Stimulated activated CD4-positive, alpha-beta T cell treated with anti-CD3 and anti-CD28 coated beads, Interleukin-4, amount 100 ng/mL, for 48 hours (primary cell): ENCODE measurements at places on chromosomes 1 and 21.
A peak's percentile ranks its signal among the peaks of the same experiment; 100 is the strongest.

DNA sequence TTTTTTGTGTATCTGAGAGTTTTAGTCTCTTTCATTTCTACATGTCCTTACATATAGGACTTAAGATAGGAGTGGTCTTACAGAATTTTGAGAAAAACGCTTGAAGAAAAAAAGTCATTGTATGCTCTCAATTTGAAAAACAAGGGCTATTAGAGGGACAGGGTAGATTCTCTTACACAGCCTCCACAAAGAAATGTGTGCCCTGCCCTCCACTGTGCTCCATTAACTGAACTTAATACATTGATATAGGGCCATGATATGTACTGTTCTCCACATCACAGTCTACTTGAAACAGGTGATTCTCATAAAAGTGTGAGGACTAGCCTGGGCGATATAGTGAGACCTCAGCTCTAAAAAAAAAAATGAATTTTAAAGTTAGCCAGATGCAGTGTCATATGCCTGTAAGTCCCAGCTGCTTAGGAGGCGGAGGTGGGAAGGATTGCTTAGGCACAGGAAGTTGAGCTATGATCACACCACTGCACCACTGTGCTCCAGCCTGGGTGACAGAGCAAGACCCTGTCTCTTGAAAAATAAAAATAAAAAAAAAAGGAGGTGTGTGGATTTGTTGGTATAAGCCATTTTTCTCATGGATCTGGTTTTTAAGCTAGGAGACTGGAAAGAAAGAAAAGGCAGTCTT is 77.0 kb downstream of the HMCN1 start:
- no peak for DNase-seq

DNA sequence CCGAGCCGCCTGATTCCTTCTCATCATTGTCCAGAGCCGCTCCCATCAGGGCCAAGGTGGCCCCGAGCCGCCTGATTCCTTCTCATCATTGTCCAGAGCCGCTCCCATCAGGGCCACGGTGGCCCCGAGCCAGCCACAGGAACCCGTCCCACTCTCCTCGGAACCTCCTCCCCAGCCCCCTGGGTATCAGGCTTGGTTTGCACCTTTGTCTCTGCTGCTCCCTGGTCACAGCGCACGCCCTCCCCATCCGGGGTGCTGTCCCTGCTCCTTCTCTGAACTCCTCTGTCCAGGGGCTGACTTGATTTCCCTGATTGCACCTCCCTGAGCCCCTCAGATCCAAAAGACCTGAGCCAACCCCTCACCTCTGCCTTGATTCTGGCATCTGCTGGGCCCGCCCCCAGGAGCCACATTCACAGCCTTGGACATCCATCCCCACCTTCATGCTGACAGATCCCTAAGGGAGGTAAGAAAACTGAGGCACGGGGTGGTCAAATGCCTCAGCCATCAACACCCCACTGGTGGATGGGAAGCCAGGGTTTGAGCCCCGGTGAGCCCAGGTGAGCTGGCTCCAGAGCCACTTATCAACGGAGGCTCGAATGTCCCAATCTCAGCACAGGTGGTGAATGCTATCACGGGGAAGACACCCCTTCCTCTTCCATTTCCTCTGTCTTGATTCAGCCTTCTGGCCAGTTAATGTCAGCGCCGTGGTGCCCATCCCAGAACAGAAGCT is 25.6 kb upstream of the COL18A1 start:
- no peak for DNase-seq

- DNase-seq: no peak
Observed at GRCh38 chr1:201575912-201576311, 37.0 kb downstream of the NAV1 start.

- no peak for DNase-seq
Observed at GRCh38 chr1:191752342-191752741, 405.9 kb upstream of the RGS18 start.

GRCh38 chr1:202807451-202807925 is 733 bp downstream of the KDM5B start:
- DNase-seq: peak; percentile 34

DNA sequence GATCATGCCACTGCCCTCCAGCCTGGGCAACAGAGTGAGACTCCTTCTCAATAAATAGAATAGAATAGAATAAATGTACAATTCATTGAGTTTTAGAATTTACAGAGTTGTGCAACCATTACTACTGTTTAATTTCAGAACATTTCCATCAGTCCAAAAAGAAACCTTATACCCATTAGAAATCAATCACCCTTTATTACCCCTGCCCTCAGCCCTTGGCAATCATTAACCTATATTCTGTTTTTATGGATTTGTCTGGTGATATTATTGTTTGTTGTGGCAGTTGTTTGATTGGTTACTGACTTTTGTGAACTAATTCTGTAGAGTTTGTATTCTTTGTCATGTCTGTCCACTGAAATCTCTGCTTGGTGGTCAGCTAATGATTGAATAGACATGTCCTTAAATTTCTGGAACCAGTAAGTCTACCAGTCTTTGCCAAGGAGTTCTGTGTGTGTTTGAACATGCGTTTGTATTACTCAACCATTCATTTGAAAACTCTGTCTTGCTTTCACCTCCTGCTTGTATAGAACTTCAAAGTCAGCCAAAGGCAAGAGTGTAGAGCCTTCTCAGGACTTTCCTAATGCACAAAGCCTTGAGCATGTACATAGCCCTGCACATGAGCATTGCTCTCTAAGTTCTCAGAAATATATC is 208.8 kb downstream of the GPR52 start:
- no peak for DNase-seq

DNA sequence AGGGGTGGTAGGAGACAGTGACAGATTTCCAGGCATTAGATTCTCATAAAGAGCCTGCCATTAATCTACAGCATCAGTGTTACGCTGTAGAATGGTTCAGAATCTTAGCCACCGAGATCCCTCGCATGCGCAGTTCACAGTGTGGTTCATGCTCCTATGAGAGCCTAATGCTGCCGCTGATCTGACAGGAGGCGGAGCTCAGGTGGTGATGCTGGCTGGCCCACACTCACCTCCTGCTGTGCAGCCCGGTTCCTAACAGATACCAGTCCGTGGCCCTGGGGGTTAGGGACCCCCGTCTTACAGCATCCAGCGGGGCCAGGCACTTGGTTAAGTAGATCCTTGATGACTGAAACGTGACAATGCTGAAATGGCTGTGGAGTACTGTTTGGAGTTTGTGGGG is 163.6 kb upstream of the C1orf21 start:
- DNase-seq: no peak

DNA sequence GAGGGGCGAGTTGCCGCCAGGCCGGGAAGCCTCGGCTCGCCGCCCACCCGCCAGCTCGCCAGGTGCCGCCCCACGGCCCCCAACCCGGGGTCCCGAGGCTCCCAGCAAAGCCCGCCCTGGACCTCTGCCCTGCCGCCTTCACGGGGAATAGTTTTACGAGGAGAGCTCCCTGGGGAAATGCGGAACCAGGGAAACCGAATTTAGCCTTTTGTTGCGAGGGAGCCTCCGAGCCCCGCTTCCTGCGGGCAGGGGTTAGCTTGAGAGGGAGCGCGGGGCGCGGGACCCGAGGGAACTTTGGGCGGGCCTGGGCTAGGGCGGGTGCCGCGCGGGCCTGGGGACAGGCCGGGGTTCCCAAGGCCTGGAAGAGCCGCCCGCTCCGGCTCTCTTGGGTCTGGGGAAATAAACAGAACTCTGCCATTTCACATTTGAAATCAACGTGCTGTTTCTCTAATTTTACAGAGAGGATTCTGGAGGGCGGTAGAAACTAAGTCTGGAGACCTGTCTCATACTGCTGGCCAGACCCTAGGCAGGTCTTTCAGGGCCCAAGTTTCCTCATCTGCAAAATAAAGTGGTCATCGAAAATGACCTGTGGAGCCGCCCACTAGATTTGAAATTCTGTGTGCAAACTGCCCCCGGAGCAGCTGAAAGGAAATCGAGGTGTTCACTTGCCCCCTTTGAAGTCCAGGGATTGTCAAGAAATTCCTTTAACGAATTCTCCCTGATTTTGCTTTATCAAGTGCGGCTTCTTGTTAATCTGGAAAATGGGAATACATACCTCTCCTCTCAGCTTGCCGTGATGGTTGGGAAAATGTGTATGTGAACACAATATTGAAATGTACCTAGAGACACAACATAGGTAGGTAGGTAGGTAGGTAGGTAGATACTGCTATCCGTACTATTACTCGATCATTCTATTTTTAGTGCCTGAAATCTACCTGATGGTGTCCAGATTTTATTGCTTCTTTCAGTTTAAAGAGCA is 749 bp upstream of the GLUL start:
- no peak for DNase-seq
